Activated naive CD8-positive, alpha-beta T cell treated with anti-CD3 and anti-CD28 coated beads for 36 hours (primary cell): ENCODE measurements at places on chromosomes 1 and 21. TPM values are rescaled to one million over a fixed set of nuclear protein-coding genes. Genes with fewer than 3 reads are reported as not detected.

GRCh38 chr1:10539411-10540043, 64.8 kb downstream of the PEX14 start:
- H3K27ac ChIP-seq, result no peak overlapping the region
- peaks cover 18% of the 10 kb centered on the region for H3K4me1 ChIP-seq
- no peak overlapping the region for H3K4me3 ChIP-seq
- H3K36me3 ChIP-seq, result peaks cover 23% of the 10 kb centered on the region
- DNase-seq, result no peak
- no peaks in the 10 kb centered on the region for H3K27me3 ChIP-seq

- H3K36me3 ChIP-seq, result no peaks in the 10 kb centered on the region
- H3K4me3 ChIP-seq, result peak within 1 kb of the TSS; percentile 83
- no peak within 1 kb of the TSS for H3K27ac ChIP-seq
- H3K4me1 ChIP-seq, result peaks cover 8% of the 10 kb centered on the region
- H3K27me3 ChIP-seq, result peaks cover 76% of the 10 kb centered on the region
These were observed at the start of gene CAMK2N1 for GRCh38 chr1:20485527-20486456. TSS of gene CAMK2N1 (minus strand) at chr1:20486210. CDS start at chr1:20485379, 831 bp downstream.

- no peak for DNase-seq
- peaks cover 8% of the 10 kb centered on the region for H3K4me1 ChIP-seq
- no peak overlapping the region for H3K4me3 ChIP-seq
- no peaks in the 10 kb centered on the region for H3K27me3 ChIP-seq
These were observed 34.8 kb upstream of the CSF1 start for GRCh38 chr1:109875874-109876273.

DNA sequence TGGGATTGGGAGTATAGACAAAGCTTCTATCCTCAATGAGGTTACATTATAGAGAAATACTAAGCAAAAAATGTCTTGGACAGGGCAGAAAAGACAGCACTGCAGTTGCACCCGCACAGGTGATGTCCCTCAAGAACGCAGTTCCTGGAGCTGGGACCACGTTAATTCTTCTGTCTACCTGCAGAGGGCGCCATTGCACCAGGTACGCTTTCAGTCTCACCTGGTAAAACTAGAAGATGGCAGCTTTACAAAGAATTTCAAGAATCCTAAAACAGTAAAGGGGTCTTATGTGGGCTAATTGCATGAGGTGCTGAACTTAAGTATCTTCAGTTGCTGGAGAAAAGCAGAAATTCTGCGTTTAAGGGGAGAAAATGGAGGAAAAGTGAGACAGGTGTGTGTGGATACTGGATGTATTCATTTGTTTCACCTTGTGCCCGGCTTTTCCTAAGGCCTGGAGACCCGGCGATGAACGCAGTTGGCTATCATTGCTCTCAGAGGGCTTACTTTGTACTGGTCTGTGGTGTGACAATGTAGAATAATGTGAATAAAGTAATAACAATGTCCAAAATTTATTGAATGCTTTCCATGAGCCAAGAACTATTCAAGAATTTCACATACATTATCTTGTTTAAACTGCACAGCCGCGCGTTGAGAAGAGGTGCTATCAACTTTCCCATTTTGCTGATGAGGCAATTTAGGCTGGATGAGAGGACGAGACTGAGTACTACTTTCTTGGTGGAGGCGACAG, 276.3 kb upstream of the GREM2 start:
- no peak overlapping the region for H3K4me3 ChIP-seq
- no peaks in the 10 kb centered on the region for H3K36me3 ChIP-seq
- DNase-seq, result peak; percentile 20
- H3K27me3 ChIP-seq, result peaks cover 3% of the 10 kb centered on the region
- H3K27ac ChIP-seq, result no peak overlapping the region
- no peaks in the 10 kb centered on the region for H3K4me1 ChIP-seq

Gene IL23R
- total RNA-seq, result 0.08 TPM
